T-helper 1 cell (primary cell): ENCODE measurements at places on chromosomes 7 and 10.
A peak's percentile ranks its signal among the peaks of the same experiment; 100 is the strongest.

GRCh38 chr10:126278851-126279250 lies 109.4 kb downstream of the ADAM12 start:
- DNase-seq = no peak

DNA sequence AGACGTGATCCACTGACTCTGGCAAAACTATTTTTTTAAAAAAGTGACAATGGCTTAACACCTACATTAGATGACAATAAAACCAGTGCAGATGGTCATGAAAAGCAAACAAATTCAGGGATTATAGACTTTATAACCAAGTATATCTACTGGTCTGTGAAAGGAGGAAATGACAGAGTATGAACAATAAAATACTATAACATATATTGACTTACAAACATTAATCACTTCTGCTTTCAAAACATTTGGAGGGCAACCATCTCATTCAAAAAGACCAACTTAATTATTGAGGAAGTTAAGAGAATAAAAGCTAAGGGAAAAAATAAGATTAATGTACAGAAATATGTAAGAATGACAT lies 34.8 kb downstream of the JMJD1C start:
- no peak for DNase-seq

DNA sequence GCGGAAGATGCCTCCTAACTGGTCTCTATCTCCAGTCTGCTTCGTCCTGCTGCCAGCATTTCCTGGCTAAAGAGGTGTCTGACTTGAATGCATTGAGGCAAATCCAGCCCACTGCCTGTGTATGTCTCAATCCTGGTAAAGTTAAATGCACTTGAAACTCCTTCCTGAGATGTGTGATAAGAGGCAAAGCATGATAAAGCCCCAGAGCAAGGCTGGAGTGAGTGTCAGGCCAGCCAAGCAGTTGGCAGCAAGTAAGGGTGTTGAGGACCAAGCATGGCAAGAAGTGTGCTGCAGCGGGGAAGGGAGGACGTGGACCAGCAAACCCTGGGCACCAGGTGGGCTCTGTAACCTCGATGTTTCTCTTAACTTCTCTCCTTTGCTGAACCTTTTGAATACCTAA lies 29.1 kb downstream of the LRRC18 start:
- no peak for DNase-seq

DNA sequence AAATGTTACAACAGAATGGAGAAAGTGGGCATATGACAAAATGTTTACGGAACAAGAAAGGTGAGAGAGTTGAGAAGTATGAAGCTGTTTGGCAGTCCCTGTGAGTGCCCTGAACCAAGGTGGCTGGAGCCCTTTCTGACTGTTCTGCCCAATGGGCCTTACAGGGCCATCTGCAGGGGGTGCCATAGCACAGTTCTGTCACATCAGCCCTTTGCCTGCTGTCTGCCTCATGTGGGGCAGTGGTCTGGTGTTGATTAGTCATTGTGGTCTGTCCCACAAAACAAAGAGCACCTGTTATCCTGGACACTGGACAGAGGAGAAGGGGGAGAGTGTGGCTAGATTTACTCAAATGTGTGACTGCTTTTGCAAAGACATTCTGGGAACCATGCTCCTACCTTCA lies 51.5 kb upstream of the OSBPL3 start:
- DNase-seq = no peak

GRCh38 chr10:116324951-116325635 lies 845 bp downstream of the CCDC172 start:
- no peak for DNase-seq

GRCh38 chr10:35699848-35700486 lies 57.9 kb upstream of the FZD8 start:
- DNase-seq = no peak

DNA sequence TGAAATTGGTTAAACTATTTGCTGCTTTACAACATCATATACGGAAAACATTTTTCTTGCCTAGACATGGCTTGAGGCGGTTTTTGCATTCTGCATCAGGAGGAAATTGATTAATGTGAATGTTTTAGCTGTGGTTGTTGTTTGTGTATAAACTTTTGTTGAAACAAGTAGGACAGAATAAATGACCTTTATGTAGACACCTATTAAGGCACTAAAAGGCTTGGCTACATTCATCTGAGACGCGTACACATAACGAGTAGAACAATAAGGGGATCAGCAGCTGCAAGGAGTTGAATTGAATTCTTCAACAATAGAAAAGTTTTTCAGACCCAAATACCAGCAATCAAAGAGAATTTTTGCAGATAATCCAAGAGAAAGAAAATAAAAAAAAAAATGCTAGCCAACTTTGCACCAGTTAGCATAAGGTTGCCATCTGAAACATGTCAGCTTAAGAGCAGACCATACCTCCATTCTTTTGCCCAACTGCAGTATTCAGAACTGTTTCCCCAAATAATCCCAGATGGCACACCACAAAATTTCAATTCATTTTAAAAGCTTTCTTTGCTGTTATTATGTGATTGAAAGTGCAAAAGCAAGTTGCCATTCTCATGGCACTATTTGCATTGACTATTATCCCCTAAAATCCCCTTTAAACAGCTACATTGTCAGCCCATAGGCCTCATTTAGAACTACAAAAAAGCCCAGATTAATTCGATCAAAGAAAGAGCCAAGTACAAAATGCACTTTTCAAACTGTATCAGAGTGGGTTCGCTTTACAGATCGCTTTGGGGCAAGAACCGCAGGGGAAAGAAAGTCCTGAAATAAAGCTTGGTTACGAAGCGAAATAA lies 49.6 kb downstream of the GCC1 start:
- DNase-seq = no peak

DNA sequence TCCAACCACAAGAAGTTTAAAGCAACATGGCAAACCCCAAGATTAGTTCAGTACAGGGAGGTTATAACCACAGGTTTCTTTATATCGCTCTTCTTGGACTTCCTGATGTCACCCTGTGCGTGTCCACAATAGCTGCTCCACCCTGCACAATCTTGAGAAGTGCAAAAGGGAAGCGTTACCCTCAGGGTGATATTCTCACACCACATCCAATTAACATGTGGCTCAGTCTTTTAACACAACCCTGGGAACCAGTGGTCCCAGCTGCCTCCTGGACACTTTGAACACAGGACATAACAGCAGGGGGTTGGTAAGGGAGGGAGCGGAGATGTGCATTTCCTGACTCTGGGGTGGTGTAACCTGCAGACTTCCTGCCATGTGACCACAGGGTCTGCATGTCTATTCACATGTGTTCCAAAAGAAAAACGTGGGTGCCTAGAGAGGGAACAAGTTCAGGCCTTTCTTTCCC lies 64.6 kb downstream of the GSAP start:
- peak; percentile 17 for DNase-seq

DNA sequence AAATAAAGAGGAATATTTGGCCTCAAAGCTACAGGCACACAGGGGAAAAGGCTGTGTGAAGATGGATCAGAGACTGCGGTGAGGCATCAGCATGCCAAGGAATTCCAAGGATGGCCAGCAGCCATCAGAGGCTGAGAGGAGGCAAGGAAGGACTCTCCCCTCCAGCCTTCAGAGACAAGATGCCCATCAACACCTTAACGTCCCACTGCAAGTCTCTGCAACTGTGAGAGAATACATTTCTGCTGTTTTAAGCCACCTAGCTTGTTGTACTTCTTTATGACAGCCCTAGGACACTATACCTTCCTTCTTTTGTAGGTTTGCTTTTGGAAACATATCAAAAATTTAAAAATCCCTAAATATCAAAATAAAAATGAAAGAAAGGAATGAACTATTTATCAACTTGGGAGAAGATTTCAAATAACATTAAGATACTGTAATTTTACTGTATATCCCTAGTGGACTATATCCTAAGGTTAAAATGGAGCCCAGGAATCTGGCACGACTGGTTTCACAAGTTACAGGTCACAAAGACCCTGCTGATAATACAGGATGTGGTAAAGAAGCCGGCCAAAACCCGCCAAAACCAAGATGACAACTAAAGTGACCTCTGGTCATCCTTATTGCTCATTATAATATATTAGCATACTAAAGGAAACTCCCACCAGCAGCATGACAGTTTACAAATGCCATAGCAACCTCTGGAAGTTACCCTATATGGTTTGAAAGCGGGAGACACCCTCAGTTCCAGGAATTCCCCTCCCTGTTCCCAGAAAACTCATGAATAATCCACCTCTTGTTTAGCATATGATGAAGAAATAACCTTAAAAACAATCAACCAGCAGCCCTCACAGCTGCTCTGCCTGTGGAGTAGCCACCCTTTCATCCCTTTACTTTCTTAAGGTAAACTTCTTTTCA lies 185.2 kb downstream of the AVL9 start:
- DNase-seq = no peak
